ENCODE measurements at places on chromosomes 1 and 21. TPM values are rescaled to one million over a fixed set of nuclear protein-coding genes. Genes with fewer than 3 reads are reported as not detected.

The KRTAP20-3 gene
- not detected for total RNA-seq

The C4BPB gene
- 0.20 TPM for total RNA-seq

The SERTAD4 gene
- total RNA-seq: 5.3 TPM

The ALX3 gene
- not detected for total RNA-seq

The S1PR1 gene
- total RNA-seq: 31.6 TPM

The CYP2J2 gene
- 5.0 TPM for total RNA-seq

The BSND gene
- not detected for total RNA-seq

The KRTAP19-1 gene
- total RNA-seq: not detected

The IBA57 gene
- 6.8 TPM for total RNA-seq

The CCDC190 gene
- total RNA-seq: 0.20 TPM

The C1orf74 gene
- total RNA-seq: 3.6 TPM

The CCDC185 gene
- total RNA-seq: 0.10 TPM

The PBX1 gene
- total RNA-seq: 106 TPM

The RXRG gene
- total RNA-seq: 8.5 TPM

The EPS8L3 gene
- not detected for total RNA-seq

The ZBTB8A gene
- total RNA-seq: 20.4 TPM

The OTUD7B gene
- 17.2 TPM for total RNA-seq

The S100B gene
- 415 TPM for total RNA-seq

The SRSF4 gene
- 36.6 TPM for total RNA-seq

The CELA2A gene
- total RNA-seq: not detected

The OPTC gene
- total RNA-seq: not detected

The EFNA1 gene
- 14.8 TPM for total RNA-seq

The COL11A1 gene
- total RNA-seq: 195 TPM

The KRTAP19-3 gene
- not detected for total RNA-seq

The OR6N1 gene
- not detected for total RNA-seq

The LCE3D gene
- total RNA-seq: not detected

The PSMA5 gene
- total RNA-seq: 33.3 TPM

The TNNI3K gene
- total RNA-seq: 3.0 TPM

The ZNF593 gene
- 17.6 TPM for total RNA-seq

The CD247 gene
- total RNA-seq: 0.44 TPM

The S100A12 gene
- total RNA-seq: 1.4 TPM

The GPR52 gene
- 3.9 TPM for total RNA-seq

The ZDHHC18 gene
- 6.8 TPM for total RNA-seq

The EPRS1 gene
- 159 TPM for total RNA-seq

All from spinal cord (tissue), 10 donors.